Activated CD4-positive, alpha-beta memory T cell treated with anti-CD3 and anti-CD28 coated beads, Interleukin-2, amount 10 ng/mL, durations not matched to agents 7 days and 5 days (primary cell): ENCODE measurements at places on chromosomes 4 and X.

DNA sequence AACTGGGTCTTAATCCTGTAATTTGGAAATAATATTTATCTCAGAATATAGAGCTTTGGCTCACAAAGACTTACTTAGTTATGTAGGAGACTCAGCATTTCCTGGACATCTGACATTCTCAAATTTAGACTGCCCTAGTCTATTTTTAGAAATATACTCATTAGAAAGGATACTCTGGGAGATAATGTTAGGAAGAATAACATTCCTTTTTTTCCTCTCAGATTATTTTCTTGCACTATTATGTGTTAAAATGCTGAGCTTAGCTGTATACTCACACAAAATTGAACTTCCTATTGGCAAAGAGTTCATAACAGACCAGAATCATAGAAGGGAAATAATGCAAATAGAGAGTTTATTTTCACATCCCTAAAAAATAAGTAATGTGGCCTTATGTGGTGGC is 1424.9 kb upstream of the PCDH7 start:
- no peak for DNase-seq

DNA sequence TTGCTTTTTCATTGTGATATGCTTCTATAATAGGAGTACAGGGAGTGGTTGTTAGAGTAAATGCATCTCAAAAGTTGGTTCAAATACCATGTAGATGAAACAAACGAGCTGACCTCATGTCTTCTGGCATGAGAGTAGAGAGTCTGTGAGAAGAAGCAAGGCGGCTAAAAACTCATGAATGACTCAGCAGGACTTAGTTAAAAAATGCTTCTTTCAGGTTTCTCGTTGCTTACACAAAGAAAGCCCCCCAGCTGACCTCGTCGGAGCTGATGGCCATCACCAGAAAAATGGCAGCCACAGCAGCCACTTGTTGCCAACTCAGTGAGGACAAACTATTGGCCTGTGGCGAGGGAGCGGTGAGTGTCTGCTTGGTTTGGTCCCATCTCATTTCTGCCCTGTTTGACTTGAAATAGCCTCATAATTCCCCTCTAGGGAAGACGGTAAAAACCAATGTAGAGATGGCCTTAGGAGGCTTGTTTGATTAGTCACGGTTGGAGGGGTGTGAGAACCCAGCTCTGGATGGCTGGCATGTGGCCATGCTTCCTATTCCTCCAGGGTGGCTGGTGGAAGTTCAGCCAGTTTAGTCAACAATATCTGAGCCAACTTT is 14.5 kb downstream of the AFP start:
- DNase-seq: no peak

DNA sequence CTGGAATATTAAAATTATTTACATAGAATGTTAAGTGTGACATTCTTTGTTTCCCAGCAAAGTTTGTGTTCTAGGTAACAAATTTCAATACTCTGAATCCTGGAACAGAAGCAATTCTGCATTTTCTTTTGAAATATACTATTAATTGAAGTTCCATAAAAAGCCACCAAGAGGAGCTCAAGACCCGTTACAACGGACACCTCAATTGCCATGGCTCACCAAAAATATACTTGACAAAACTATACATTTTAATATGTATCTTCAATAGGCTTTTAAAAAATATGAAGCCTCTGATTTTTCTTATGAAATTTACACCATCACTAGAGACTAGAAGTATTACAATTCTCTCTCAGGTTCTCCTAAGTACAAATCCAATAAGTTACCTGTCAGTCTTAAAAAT is 111.4 kb downstream of the NYX start:
- no peak for DNase-seq

DNA sequence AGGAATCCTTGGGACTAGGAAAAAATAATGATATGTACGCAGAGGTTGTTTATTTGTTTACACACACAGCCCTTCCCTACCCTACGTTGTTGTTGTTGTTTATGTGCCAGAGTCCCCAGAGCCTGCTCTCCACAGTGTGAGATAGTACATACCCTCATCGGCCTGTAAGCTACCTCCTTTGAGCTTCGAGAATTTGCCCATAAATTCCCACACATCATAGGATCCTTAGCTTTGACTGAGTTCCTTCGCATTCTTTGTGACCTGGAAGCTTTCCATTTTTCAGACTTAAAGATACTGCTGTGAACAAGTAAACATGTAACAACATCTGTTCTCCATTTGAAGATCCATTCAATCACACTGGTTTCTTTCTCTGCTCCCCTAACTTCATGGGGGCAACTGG is 114.5 kb downstream of the IRF2 start:
- DNase-seq: no peak

DNA sequence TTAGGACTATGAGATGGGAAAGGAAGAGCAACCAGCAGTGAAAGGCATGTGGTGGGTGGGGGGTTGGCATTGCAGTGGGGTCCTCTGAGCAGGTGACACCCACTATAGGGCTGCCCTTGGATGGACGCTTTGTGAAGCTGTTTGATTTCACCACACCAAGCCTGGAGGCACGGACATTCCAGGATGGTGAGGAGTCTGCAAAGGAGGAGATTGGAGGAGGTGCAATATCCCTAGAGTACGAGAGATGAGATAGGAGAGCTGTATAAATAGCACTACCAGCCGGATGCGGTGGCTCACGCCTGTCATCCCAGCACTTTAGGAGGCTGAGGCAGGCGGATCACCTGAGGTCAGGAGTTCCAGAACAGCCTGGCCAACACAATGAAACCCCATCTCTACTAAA is 42.3 kb downstream of the SHOX start:
- no peak for DNase-seq

GRCh38 chr4:105265689-105266088 is 119.0 kb downstream of the TET2 start:
- DNase-seq: no peak

- DNase-seq: no peak
These were observed 11.3 kb upstream of the CD99 start for GRCh38 chrX:2679534-2680485.

DNA sequence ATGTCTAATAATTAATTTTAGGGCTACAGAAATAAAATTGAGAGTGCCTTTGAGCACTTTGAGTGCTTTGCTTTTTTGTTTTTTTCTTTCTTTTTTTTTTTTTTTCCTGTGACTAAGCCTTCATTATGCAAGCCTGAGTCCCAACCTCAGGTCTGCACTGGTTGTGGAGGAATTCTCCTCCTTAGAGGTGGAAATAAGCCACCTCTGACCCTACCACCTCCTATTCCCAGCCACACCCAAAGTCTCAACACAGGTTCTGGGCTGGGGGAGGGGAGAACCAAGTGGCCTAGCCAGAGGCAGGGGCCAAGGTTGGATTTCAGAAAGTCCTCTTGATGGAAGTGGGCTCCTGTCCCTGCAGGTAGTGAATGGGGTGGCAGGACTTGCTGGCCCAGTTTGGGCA is 180.2 kb downstream of the ARAP2 start:
- no peak for DNase-seq

DNA sequence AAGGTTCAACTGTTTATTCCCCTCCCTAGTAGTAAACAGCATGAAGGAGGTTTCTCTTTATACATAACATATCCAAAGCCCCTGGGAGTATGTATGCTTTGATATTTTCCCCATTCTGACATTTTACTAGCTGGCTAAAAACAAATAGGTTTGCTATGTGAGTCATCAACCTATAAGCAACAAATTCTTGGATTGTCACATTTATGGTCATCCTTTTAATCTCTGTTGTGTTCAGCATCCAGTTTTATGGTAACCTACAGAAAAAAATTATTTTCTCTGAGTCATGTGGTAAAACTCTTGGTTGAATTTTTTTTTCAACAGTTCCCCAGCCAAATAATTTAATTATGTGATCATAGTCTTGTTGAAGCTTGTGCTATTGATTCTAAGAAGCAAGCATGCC is 734.1 kb downstream of the ADGRL3 start:
- DNase-seq: no peak

DNA sequence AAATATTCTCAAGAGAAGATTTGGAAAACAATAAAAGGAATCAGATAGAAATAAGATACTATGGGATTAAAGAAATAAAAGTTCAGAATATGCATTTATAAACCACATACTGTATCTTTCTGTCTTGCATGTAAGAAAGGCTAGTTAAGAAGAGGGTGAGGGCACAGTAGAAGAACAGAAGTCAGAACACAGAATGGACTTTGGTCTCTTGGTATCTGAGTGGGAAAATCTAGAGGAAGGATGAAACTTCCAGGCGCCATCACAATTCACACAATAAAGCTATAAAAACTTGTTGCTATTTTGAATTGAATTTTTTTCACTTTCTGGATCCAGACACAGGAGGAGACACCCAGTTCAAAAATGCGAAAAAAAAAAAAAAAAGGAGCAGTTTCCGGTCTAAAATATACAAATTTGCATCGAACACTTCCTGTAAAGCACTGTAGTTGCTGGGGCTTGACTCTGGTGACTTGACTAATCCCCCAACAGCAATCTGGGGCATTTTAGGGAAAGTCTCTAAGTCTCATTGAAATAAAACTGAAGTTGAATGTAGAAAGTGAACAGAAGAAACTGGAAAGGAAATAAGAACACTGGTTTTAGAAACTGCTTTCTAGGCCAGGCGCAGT is 8.1 kb upstream of the NAAA start:
- no peak for DNase-seq

DNA sequence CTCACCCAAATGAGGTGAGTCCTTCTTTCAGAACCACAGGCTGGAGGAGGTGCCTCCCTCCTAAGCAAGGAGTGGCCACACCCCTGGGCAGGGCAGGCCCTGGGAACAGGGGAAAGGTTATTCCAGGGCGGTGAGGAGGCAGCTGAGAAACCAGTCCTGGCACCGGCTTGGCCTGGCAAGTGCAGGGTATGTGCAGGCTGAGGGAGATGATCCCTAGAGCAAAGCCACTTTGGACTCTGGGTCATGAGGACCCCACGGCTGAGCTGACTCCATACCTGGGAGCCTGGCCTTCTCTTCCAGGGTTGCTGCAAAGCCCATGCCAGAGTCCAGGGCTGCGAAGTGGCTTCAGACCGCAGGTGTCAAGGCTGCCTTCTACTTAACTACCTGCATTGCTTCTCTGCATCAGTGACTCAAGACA is 49.5 kb upstream of the HELT start:
- DNase-seq: no peak

- no peak for DNase-seq
These were observed 157.9 kb downstream of the MAGEB5 start for GRCh38 chrX:26373829-26374228.

GRCh38 chrX:10569946-10570345 is 50.4 kb downstream of the MID1 start:
- no peak for DNase-seq

DNA sequence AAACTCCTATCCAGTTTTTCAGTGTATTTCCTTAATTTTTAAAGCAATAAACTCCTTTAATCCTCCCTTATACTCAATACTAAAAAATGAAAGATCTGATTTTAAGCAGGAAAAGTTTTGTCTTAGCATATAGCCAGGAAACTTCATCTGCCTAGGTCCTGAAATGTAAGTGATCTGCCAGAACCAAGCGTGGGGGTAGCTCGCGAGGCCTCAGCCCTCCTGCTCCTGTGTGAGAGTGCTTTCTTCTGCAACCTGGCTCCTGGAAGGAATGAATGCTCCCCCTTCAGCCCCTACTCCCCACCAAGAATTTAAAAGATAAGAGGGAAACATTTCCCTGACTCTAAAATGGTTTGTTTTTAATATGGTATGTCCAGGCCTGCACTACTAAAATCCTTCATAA is 160.1 kb downstream of the CBR4 start:
- no peak for DNase-seq

GRCh38 chrX:110541266-110541665 is 182.6 kb downstream of the RTL9 start:
- no peak for DNase-seq

- no peak for DNase-seq
These were observed 5.8 kb downstream of the SRPX start for GRCh38 chrX:38214551-38215531.

- no peak for DNase-seq
These were observed 72.5 kb downstream of the YIPF7 start for GRCh38 chr4:44578954-44579353.

- no peak for DNase-seq
These were observed 71.3 kb upstream of the PUDP start for GRCh38 chrX:7219153-7219705.

DNA sequence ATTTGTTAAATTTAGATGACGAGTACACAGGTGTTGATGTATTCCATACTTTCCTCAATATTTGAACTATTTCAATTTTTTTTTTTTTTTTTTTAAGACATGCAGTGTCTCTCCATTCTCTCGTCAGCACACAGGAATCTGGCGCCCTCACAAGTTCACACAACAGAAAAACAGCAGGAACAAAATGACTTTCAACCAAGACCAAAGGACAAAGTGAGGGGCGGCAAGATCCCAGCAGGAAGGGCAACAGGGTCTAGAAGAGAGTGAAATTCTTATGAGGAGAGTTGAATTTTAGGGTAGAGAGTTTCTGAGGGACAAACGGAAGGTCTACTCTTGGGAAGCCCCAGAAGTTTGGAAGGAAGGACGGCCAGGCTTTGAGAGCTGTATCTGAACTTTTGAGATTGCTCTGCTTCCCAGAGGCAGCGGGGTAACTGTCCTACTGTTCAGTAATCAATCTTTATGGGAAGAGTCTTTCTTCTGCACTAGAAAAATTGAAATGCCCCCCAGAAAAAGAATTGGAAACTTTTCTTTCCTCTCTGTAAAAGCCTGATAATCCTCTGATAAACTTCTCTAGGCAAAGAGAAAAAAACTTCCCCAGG is 760.2 kb downstream of the RAB28 start:
- DNase-seq: no peak

DNA sequence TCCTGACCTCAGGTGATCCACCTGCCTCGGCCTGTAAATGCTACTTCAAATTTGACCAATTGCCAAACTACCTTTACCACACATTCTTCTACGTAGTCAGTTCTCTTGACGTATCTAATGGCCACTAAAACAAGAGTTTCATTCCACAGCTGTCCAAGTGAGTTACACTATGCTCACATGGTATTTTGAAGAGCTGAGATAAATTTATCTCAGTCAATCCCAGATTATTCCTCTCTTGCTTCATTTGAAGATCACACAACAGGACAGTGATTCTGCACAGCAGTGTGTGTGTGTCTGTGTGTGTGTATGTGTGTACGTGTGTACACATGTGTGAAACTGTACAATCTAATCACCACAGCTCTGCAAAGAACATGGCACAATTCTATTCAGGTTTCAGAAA is 133.4 kb downstream of the APBB2 start:
- no peak for DNase-seq

GRCh38 chr4:77065382-77065781 is 10.4 kb downstream of the CCNI start:
- DNase-seq: no peak

DNA sequence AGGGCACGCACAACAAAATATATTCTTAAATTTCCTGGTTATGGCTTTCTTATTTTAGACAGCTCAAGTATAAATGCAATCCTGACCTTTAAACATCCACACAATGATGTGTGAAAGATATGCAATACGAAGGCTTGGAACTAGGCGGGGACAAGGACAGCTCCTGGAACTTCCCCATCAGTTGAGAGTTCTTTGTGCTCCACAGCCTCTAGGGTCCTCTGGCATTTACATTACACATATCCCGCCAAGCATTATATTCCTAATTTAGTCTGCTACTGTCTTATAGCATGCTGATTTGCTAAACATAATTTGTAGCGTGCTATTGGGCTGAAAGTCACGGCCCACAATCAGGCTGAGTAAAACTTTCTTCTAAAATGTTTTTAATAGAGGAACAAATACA is 74.4 kb downstream of the FTHL17 start:
- no peak for DNase-seq

- no peak for DNase-seq
These were observed 69.1 kb downstream of the PCDH7 start for GRCh38 chr4:30789219-30789671.

- DNase-seq: no peak
These were observed 17.2 kb downstream of the GPKOW start for GRCh38 chrX:49106296-49106695.

GRCh38 chrX:79268788-79269187 is 98.3 kb downstream of the ITM2A start:
- DNase-seq: no peak
